ENCODE measurements at places on chromosomes 2 and 18.
A peak's percentile ranks its signal among the peaks of the same experiment; 100 is the strongest.

DNA sequence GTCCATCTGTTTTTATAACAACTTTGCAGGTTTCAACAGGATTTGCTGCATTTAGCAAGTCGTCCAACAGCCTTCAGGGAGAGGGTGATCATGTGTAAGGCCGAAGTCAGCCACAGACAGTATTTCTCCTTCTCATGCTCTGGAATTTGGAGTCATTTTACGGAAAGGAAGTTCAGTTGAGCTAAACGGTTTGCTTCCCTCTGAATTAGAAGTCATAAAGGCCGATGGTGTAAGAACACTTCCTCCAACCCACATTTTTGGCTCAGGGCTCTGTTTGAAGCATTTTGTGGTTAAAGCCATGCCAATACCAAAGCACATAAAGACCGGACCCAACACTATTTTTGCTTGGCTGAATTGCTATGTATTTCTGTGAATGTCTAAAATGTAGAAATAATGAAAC, 129.5 kb downstream of the TMEM182 start:
- H3K4me3 ChIP-seq, result no peak overlapping the region
- H3K27me3 ChIP-seq, result no peaks in the 10 kb centered on the region
- H3K36me3 ChIP-seq, result no peaks in the 10 kb centered on the region

- peaks cover 39% of the 10 kb centered on the region for H3K4me1 ChIP-seq
- peak overlapping the region; percentile 53 for H3K4me3 ChIP-seq
These were observed 131.5 kb upstream of the DLX2 start for GRCh38 chr2:172233987-172234715.

DNA sequence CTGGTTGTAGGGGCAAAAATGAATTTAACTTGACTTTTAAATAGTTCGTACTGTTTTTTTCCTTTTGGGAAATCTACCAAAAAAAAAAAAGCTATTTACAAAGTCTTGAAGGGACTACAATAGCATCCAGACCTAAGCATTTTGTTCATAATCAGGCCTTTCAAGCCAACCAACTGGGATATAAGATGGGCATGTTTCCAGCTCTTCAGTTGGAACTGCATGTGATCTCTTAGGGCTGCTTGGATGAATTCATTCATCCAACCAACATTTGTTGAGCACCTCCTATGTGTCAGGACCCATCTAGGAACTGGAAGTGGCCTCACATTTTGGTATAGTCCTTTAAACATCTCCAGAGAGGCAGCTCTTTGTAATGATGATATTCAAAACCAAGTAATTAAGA, 98.6 kb downstream of the AAK1 start:
- peaks cover 43% of the 10 kb centered on the region for H3K36me3 ChIP-seq
- no peaks in the 10 kb centered on the region for H3K27me3 ChIP-seq
- no peak overlapping the region for H3K27ac ChIP-seq
- no peak for DNase-seq
- H3K4me1 ChIP-seq, result peaks cover 11% of the 10 kb centered on the region

DNA sequence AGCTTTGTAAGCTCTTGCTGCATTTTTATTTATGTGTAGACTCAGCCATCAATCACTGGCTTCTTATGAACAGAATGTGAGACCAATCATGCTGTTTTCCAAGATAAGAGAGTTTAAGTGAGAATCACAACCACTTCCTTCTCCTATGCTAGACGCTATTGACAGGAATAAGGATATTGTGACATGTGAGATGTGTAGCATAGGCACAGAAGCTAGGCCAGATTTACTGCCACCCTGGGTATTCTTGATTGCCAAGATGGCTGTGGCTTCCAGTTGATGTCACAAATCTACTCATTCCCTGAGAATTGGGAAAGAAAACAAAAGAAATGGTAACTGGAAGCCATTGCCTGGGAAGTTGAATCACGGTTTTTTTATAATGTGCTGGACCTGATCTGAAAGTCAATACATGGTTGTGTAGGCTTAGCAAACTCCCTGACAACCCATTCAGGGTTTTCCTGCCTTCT, 49.9 kb downstream of the RAB27B start:
- no peaks in the 10 kb centered on the region for H3K27me3 ChIP-seq
- no peak for DNase-seq
- H3K4me3 ChIP-seq, result no peak overlapping the region
- peaks cover 9% of the 10 kb centered on the region for H3K4me1 ChIP-seq

Measured in stomach (tissue), 19 donors.